Amniotic epithelial cell (primary cell): ENCODE measurements at places on chromosomes 3 and 15.

DNA sequence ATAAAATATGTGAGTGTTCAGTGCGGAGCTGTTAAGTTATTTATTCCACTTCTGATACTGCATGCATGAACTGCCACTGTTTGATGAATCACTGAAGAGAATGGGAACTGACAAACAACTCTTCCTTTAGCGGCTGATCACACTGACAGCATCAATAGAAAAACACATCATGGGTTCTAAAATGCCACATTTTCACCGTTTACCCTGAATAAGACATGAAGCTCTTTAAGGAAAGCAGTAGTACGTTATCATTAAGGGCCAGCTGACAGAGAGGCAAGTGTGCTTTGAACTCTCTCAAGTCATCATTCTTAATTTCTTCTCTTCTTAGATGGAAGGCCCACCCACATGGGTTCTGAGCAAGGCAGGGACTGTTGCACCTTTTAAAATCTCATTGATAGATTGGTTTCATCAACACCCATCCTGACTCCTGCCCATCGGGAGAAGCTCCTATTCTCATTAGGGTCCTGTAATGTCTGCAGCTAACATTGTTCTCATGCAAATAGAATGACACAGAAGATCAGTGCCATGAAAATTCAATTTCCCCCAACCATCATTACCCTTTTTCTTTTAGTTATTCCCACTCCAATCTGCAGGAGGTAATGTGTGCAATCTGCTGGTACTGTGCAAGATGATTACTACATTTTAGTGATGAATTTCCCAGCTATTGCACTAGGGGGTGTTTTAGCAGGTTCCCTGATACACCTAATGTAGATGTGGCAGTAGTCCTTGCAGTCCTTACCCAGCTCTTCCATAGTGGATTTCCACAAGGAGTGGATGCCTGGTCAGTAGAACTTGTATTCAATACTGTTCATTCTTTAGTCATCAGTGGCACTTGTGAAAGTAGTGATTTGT is 119.1 kb downstream of the ROBO2 start:
- no peak for DNase-seq

DNA sequence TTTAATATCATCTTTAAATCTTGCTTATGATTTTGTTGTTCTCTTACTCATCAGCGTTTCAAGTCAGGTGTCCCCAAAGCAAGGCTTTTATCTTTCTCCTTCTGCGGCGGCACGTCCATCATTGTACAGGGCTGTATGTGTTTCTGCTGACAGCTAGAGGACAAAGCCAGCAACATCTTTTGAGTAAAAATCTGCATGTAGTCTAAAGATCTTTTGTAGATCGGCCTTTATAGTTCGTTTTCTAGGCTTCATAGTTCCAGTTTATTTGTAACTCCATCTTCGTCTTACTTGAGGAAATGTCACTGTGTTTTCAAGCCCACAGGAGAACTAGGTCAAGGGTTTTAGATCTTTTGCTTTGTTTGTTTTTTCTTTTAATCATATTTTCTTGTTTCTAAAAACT is 211.4 kb upstream of the TOPAZ1 start:
- no peak for DNase-seq

- DNase-seq, result no peak
Observed at GRCh38 chr3:161342629-161343028, 28.7 kb downstream of the SPTSSB start.

- DNase-seq, result no peak
Observed at GRCh38 chr15:38149315-38149714, 103.3 kb upstream of the SPRED1 start.

DNA sequence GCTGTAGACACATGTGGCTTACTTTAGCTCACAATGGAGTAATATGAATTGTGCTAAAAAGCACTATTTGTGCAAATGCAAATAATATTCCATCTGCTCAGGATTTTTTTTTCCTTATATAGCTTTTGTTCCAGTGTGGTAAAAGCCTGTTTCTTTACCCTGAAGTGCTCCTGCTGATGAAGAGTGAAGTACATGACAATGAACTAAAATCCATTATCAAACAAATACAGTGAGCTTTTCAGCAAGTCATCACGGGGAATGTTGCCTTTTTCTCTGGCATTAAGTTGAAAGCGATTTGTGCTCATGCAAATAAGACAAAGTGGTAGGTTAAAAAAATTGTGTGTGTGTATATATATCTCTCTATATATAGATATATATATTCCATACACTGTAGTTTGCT is 28.6 kb upstream of the CCDC39 start:
- no peak for DNase-seq

- DNase-seq, result no peak
Observed at GRCh38 chr3:127083778-127084397, 101.0 kb downstream of the PLXNA1 start.

DNA sequence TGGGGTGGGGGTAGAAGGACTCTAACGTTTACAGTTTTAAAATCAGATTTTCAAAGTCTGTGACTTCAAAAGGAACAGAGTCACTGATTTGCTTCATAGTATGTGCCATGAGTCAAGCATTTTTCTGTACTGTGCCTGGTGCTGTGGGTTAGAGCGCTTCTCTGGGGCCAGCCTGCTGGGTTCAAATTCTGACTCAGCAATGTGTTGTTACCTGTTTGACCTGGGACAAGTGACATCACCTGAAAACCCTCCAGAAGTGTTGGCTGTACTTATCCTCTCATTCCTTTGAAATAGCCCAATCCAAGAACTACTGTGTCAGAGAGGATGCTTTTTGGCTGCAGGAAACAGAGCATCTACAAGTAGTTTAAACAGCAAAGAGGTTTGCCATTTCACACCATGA is 101.7 kb downstream of the LSM3 start:
- DNase-seq, result no peak

- DNase-seq, result no peak
Observed at GRCh38 chr15:43789409-43789808, 2.7 kb upstream of the SERF2 start.

DNA sequence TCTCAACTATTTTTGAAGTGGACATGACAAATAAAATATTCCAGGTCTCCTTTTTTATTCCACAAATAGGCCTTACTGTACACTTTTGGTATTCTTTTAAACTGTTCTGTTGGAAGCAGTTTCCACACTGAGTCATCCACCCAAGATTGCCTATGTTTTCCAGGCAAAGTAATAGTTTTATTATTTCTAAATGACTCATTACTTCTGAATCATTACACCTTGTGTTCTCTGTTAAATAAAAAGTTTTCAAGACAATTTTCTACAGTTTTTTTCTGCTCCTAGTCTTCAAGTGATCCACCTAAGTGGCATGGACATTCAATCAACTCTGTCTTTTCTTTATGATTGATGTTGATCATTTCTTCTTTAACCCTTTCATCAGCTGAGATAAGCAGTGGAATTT is 26.5 kb downstream of the PPP2R3A start:
- peak; percentile 74 for DNase-seq

DNA sequence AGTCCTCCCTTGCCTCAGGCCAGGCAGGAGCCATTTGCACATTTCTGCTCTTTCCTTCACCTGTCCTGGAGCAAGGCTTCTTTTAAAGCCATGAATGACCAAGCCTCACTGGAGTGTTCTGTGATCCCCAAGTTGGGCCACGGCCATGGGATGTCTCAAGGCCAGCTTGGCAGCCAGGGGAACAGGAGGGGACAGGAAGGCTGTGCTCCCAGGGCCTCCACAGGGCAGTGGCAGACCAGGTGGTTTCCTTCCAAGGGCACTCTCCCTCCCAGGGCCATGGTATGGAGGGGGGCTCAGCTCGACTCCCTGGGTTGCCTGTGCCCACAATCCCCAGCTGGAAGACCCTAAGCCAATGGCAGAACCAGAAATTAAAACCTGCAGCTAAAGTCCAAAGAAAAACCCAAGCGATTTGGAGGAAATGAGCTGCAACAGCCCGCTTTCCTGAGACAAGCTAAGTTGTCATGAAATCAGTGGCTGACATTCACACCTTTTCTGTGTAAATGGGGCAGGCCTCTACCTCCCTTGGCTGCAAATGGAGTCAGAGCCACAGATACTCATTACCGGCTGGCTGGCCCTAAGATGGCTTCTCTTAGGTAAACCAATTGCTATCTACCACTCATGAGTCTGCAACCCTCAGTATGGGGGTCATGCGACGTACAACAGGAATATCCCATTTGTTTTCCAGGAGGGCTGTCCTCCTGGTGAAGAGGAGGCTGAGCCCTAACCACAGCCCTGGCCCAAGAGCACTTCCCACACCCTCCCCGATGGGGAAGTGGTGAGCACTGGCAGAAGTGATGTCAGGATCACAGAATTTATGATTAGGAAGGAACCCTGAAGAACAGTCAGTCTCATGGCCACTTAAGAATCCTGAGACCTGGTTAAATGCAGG is 83.3 kb downstream of the SNRK start:
- peak; percentile 39 for DNase-seq
